Esophagus squamous epithelium (tissue), 5 donors: ENCODE measurements at places on chromosomes 16 and 17.
A peak's percentile ranks its signal among the peaks of the same experiment; 100 is the strongest.

- DNase-seq, result no peak
These were observed 24.0 kb upstream of the DOK4 start for GRCh38 chr16:57510016-57510871.

DNA sequence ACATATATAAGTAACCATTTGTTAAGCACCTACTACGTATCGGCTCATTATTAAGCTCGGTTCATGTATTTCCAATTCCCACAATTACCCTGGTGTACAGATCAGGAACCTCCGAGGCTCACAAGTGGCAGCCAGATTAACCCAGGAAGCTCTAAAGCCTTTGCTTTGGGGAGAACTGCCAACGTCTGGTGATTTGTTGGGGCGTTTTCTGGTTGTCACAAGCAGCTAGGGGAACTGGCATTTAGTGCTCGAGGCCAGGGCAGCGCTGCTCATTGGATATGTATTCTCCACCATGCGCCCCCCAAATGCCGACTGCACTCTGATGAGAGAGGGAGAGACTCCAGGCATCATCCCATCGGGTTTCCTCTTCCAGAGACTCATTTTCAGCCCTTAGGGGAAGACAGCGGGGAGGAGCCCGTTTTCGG lies 541 bp downstream of the ZNF18 start:
- DNase-seq, result peak; percentile 35

DNA sequence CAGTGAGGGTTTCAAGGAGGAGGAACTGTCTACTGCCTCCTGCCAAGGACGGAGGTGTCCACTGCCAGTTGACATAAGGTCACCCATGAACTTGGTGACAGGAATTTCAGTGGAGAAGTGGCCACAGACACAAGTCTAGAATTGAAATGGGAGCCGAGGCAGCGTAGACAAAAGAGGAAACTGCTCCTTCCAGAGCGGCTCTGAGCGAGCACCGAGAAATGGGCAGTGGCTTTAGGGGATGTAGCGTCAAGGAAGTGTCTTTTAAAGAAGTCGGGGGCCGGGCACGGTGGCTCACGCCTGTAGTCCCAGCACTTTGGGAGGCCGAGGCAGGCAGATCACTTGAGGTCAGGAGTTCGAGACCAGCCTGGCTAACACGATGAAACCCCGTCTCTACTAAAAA lies 3.1 kb upstream of the SERPINF1 start:
- DNase-seq, result no peak

DNA sequence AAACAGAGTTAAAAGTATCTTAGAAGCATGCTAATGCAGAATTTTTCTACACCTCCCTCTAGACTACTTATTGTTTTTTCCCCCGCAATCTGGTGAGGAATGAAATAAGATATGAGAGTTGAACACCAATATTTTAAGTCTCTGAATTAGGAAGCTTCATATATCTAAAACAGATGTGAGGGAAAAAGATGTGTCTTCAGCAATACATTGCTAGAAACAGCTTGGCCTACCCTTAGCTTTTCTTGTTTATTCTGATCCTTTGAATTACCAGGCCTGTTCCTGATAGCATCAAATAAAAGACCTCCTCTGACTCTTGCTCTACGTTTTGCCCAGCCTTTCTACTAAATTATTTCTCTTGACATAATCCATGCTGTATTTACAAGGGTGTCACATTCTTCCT lies 221.8 kb downstream of the CDH11 start:
- DNase-seq, result no peak

DNA sequence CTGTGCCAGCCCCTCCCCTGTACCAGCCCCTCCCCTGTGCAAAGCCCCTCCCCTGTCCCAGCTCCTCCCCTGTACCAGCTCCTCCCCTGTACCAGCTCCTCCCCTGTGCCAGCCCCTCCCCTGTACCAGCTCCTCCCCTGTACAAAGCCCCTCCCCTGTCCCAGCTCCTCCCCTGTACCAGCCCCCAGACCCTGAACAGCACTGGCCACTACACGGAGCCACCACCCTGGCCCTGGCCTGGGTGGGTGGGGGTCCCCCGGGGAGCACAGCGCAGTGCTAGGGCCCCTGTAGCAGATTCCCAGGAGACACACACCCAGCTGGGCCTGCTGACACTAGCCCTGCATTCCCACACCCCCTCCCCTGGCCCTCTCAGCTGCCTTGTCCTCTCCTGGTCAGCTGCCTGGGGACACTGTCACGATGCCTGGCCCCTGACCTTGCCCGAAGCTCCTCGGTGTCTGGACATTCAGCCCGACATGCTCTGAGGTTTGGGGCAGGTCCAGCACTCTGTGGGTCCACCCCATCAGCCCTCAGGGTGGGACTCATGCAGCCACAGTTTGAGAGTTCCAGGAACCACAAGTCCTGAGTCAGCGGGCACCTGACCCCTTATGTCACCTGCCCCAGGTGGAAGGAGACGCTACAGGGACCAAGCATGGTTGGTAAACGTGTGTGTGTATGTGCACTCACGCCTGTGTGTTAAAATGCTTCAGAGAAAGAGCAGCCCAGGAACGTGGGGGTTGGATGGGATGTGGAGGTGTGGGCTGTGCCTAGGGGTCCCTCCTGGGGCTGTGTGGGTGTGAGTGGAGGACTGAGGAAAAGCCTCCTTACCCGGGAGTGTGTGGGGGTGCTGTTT lies 114.2 kb downstream of the METRNL start:
- DNase-seq, result no peak

GRCh38 chr17:36529121-36529520 lies 5.5 kb downstream of the MYO19 start:
- DNase-seq, result no peak

DNA sequence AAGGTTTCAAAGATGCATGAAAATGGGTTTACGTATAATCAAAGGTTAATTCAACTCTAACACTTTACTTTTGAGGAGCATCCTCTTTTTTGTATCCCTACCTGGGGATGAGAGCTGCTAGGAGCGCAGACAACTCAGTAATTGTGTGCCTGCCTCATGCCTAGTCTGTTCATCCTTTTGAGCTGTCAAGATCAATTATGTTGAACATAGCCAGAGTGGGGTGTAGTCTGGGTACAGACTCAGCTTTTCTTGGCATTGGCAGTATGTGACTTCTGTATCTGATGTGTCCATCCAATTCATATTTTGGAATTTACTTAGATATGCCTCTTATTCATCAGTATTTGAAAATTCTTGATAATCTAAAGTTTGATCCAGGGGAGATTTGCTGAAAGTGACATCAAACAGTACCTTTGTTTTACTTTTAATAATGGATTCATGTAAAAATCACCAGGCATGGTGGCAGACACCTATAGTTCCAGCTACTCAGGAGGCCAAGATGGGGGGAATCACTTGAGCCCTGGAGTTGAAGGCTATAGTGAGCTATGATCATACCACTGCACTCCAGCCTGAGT lies 24.1 kb downstream of the PRKCA start:
- no peak for DNase-seq

DNA sequence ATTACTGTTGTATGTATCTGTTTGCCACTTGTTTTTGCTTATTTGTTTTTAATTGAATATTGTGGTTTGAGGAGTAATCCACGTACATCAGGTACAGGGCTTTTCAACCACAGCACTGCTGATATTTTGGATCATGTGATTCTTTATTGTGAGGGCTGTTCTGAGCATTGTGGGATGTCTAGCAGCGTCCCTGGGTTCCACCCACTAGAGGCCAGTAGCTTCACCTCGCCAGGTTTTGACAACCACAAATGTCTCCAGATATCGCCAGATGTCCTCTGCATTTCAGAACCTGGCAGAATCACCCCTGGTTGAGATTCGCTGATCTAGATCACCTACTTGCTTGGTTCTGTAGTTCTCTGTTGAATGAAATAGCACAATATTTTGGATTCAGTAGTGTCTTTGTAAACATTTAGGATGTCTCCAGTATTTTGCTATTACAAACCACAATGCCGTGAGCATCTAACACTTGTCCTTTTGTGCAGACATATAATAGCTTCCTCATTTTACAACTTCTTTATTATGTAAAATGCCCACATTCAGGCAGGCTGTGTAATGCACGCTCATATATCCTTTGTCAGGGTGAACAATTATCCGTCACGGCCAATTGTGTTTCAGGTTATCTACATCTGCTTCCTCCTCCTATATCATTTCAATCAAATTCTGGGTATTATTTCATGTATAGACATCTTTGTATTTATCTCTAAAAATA lies 380.3 kb downstream of the SNX29 start:
- DNase-seq, result no peak

DNA sequence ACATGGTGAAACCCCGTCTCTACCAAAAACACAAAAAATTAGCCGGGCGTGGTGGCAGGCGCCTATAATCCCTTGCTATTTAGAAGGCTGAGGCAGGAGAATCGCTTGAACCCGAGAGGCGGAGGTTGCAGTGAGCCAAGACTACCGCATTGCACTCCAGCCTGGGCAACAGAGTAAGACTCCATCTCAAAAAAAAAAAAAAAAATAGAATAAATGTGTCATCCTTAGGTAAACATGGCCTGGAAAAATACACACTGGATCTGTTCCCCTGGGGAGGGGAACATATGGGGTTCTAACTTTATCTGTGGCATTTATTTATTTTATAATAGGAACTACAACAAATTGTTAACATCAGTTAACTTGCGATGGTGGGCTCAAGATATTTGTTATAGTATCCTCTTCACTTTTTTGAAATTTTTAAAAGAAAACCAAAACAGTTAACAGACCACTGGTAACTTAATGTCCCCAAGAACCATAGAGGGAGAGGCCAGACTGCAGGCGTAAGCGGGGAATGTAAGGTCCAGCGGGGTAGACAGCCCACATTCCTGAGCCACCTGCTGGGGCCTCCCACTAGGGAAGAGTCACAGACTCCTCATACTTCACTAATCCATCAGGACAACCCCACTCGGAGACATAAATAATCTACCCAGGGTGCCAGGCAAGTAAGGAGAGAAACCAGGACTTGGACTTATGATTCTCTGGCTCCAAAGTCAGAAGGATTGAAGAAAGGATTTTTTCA lies 12.5 kb upstream of the TXNDC11 start:
- DNase-seq, result no peak

- no peak for DNase-seq
These were observed 8.2 kb downstream of the VPS4A start for GRCh38 chr16:69319381-69319780.

DNA sequence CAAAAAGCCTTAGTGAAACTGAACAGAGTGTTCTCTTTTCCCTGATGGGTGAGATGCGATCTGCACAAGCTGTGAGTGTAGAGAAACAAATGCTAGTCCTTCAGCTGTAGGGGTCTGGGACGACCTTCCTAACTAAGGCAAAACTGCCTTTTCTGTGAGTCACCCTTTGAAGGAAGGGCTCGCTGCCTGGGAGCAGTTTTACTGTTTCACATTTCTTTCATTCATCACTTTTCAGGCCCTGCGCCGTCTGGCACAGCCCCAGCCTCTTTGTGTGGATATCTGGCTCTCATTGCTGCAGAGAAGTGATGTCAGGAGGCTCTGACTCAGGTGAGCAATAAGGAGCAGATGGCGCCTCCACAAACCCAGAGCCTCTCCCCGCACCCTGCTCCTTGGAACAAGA lies 57.4 kb downstream of the HS3ST3A1 start:
- DNase-seq, result no peak

GRCh38 chr17:56880571-56880970 lies 33.3 kb downstream of the TRIM25 start:
- DNase-seq, result no peak

- DNase-seq, result no peak
These were observed 3.9 kb upstream of the SETD1A start for GRCh38 chr16:30953511-30954124.

DNA sequence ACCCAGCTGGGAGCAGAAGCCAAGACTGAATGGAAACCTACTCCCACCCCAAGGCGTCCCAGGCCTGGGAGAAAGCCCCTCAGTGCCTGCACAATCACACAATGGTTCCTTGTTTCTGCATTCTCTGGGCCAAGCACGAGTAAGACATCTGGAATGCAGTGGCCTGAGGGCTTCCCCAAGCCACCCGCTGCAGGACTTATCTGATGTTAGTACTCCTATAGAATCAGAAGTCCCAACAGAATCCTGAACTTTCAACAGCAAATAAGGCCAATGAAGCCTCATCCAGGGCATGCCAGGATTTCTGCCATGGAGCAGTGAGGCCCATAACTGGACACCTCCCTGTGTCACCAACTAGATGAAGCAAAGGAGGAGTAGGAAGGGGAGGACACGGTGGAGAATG lies 28.6 kb downstream of the MYO18A start:
- no peak for DNase-seq

DNA sequence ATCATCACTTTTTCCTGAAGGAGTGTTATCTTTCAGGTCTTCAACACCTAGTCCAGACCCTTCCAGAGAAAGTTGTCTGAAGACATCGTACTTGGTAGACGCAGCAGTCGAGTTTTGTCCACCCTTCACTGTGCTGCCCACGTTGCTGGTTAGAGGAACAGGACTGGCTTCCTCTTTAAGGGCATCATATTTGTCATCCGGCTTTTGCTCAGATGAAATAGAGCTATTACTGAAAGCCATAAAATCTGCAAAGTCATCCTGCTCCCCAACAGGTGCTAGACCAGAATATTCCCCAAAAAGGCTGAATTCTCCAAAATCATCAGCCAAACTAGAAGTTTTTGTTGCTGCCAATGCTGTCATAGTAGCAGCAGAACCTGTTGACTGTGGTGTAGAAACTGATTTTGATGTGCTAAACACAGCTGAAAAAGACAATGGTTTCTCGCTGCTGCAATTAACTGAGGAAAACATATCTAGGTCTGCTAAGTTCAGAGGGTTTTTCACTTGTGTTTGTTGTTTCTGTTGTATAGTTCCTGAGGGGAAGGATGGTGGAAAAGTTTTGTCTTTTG lies 55.7 kb downstream of the SYNRG start:
- DNase-seq, result no peak

- no peak for DNase-seq
These were observed 18.1 kb upstream of the ABCA9 start for GRCh38 chr17:69078864-69079263.

DNA sequence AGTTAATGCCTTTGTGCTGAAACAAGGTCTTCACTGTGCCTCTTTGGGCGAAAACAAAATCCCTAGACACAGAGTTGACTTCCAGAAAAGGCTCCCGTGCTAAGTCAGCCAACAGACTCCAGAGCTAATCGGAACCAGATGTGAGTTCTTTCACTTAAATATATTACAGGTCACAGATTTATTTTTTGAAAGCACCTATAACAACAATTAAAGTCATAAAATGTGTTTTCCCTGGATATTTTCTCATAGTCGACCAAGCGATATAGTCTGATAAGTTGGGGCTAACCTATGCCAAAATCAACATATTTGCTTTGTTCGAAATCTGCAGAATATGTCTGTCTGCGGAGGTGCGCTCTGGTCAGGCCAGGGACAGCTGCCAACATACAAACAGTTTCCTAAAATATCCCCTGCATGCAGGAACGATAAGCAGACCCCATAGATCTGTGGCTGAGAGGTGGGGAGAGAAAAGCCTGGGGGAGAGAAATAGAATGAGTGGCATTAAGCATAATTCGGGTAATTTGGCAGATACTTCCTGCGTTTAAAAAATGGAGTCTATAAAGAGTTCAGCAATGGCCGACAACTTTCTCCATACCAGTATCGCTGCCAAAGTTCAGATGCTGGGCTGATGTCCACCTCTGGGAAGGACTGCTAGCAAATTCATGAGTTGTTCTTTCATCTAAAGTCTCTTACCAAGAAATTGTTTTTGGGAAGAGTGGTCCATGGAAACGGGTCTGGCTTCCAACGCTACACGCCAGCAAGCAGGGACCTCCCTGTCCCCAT lies 50.8 kb upstream of the MYH10 start:
- no peak for DNase-seq

- DNase-seq, result no peak
These were observed 113.5 kb upstream of the RPL38 start for GRCh38 chr17:74089869-74090464.

- DNase-seq, result no peak
These were observed 3.2 kb downstream of the PDE6G start for GRCh38 chr17:81652906-81653771.
